ENCODE measurements at places on chromosomes 12 and 14.
A peak's percentile ranks its signal among the peaks of the same experiment; 100 is the strongest.

DNA sequence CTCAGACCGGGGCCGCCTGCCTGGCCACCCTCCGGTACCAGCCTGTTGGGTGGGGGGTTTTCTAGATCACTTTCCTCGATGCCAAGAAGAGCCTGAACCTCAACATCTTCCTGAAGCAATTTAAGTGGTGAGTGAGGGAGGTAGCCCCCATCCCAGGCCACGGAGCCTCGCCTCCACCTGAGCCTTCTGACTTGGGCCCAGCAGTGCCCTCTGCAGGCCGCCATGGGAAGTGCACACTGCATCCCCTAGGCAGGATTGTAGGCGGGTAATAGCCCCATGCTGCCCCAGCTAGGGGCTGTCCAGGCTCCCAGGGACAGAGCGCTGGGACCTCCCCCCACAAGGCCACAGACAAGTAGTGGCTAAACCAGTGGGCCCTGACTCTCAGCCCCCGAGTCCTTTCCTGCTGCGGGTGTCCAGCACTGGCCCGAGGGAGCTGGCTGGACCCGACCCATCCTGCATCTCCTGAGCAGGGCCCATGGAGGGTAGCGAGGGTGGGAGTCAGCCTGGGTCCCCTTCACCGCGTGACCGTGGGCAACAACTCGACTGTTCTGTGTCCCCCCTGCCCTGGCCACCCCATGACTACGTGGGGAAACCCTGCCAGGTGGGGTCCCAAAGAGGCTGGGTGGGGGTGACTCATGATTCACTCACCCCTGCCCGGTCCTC is 15.3 kb upstream of the ADSS1 start:
- DNase-seq: peak; percentile 67

GRCh38 chr14:52640137-52640536 is 55.2 kb downstream of the ERO1A start:
- DNase-seq: no peak

DNA sequence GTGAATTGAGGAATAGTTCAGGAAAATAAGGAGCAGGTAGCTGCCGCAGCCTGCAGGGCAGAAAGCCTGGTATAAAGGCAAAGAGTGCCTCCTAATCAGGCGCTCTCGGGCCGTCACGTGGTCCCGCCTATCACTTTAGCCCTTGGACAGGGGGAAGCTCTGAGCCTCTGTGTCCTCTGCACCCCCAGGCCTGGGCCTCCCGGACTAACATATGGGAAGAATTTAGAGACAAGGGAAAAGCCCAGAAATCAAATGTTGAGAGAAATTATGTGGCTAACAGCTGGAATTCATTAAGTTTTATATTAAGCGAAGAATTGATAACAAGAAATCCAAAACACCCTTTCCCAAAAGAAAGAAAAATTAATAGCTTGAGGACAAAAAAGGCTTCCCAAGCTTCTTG is 417.7 kb downstream of the ATP23 start:
- DNase-seq: no peak

- DNase-seq: peak; percentile 28
These were observed 51.3 kb downstream of the IFNG-AS1 start for GRCh38 chr12:68040450-68041075.

- no peak for DNase-seq
These were observed 3.7 kb downstream of the CLEC4A start for GRCh38 chr12:8127138-8127537.

DNA sequence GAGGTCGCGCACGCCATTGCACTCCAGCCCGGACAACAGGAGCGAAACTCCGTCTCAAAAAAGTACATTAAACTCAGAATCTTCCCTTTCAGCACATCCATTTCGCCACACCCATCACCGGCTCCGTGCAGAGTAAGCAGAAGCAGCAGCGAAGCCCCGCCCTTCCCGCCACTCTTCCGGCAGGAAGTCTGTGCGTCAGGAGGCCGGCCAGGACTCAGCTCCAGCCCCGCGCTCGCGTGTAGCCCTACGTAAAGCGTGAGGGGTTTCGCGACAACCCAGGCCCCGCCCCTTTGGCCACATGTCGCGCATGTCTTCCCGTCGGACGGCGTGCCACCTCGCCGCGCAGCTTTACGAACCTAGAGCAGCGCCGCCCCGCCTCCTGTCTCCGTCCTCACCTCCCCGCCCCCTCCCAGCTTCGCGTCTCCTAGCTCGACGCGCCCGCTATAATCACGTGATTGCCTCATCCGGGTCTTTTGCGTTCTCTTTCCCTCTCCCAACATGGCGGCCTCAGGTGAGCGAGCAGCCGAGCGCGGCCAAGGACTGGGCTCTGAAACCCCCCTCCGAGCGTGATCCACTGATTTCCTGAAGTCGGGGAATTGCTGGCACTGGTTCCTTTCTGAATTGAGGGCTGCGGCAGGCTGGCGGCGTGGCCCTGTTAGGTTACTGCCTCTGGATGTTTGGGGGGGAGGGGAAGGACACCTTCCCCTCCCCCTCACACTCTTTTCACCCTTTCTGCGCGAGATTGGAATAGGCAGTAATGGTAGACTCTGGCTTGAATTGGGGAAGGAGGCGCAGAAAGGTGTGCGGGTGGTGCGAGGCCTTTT is at the start of gene EIF4B:
Gene EIF4B, plus strand, starts transcription at position 471 of the 824 bp plus-strand sequence. Its CDS starts 28 bp downstream, at position 499.
- peak; percentile 100 for DNase-seq

- DNase-seq: no peak
These were observed 8.4 kb upstream of the ITGB7 start for GRCh38 chr12:53215497-53215896.

DNA sequence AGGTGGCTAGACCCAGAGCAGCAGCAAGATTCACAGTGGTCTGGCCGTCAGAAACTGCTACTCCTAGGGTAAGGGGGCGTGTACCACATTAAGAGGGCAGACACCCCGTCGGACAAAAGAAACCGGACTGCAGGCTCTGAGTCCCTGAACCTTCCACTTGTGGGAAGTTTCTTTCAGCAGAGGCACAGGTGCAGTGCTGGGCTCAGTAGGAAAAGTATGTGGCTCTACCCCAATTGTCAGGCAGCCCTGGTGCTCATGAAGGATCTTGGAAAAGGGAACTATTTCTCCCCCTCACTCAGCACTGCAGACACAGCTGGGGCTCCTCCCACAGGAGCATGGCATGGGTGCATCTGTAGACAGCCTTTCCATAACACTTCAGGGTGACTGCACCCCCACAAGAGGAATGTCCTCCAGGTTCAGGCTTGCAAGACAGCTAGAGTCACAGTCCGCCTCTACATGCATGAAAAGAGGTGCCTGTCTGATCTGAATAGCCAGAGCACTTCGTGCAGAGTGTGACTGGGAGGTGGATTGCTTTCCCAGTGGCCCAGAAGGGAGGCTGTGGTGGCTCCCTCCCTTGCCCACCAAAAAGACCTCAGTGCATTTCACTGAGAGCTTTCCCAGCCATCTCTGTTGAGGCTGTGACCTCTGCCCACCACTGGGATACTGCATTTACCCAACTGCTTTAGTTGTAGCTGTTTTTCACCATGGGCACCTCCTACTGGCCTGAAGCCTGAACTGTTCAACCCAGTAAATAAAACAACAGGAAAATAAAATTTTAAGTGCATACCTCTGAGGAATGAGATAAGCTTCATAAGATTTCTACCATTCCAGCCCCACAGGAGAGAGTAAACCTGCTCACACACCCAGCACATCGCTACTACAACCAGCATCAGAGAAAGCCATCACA is 14.2 kb downstream of the CEP128 start:
- DNase-seq: no peak

DNA sequence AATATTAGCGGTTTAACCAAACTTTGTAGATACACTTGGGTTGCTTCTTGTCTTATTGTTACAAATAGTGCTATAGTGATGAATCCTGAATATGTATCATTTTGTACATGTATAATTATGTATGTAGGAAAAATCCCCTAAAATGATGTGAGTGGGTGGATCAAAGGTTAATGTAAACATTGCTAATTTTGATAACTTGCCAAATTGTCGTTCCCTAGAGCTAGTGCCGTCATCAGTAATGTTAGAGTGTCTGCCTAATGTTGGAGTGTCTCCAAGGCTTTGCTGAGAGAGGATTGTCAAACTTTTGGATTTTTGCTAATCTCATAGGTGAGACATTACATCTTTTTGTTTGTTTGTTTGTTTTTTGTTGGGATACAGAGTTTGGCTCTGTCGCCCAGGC is 44.4 kb downstream of the AEBP2 start:
- no peak for DNase-seq

DNA sequence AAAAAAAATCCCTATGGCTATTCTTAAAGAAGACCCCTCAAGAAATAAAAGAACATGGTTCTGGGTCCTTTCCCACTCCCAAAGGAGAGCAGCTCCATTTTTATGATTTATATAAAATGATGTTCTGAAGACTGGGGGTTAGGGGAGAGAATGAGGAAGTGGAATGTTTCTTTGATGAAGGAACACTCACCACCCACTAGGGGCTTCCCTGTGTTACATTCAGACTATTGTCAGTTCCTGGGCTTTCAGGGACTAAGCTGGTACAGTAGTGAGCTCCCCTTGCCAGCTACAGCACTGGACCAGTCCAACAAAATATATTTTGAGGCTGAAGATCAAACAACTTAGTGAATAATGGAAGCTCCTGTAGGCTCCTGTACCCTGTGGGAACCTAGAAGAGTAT is 98.9 kb downstream of the HMGA2 start:
- DNase-seq: no peak

DNA sequence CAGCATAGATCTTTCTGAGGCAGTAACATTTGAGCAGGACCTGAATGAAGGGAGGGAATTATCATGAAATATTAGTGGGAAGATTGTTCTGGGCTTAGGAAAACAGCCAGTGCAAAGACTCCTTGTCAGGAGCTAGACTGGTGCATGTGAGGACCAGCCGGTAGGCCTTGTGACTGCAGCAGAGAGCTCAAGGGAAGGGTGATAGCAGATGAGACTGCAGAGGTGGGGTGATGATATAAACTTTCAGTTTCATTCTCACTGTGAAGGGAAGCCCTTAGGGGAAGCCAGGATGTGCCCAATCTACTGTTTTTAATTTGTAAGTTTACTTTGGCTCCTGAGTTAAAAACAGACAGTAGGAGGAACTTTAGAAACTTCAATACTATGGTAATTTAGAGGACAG is 12.4 kb downstream of the IL22 start:
- DNase-seq: no peak

DNA sequence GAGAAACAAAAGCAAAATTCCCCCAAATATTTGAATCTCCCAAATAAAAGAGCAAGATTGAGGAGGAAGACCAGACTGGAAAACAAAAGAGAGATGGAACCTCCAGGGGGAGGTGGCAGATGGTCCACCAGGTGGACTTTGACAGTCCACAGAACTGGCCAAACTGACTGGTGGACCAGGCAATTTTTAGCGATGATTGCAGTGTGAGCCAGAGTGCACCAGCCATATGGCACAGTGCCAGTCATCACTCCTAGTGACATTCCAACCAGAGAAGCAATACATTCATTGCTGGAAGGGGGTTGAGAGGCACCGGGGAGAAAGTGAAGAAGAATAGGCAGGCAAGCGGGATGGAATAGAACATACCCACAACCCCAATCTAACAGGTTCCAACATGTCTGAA is 182.9 kb downstream of the EXOC5 start:
- DNase-seq: no peak

GRCh38 chr14:103184046-103184445 is 60.8 kb downstream of the TNFAIP2 start:
- DNase-seq: no peak

GRCh38 chr12:66065641-66066136 is 64.9 kb downstream of the LLPH start:
- no peak for DNase-seq

DNA sequence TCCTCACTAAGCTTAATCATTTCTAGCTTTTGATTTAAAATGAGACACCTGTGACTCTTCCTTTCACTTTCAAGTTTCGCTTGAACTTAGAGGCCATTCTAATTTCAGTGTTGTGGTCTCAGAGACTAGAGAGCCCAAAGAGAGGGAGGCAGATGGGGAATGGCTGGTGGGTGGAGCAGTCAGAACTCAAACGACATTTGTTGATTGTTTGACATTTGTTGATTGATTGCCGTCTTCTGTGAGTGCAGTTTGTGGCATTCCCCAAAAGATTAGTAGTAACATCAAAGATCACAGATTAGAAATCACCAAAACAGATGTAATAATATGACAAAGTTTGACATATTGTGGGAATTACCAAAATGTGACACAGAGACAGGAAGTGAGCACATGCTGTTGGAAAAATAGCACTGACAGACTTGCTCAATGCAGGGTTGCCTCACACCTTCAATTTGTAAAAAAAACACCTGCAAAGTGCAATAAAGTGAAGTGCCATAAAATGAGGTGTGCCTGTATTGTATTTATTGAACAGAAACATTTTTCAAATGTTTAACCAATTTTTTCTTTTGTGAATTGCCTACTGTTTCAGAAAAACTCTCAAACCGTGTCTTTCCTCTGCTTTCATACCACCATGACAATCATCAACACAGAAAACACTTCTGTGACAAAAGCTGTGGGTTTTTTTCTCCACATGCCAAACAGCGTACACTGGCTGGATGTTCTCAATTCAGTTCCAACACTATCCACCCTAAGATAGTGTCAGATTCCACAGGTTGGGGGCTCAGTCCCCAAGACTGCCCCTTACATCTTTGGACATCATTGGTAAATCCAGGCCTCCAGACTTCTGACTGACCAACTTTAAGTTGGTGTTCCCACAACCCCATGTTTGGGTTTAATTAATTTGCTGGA is 376.3 kb upstream of the RGS6 start:
- DNase-seq: no peak

- DNase-seq: no peak
These were observed 68.8 kb downstream of the DRAM1 start for GRCh38 chr12:101946233-101946611.

DNA sequence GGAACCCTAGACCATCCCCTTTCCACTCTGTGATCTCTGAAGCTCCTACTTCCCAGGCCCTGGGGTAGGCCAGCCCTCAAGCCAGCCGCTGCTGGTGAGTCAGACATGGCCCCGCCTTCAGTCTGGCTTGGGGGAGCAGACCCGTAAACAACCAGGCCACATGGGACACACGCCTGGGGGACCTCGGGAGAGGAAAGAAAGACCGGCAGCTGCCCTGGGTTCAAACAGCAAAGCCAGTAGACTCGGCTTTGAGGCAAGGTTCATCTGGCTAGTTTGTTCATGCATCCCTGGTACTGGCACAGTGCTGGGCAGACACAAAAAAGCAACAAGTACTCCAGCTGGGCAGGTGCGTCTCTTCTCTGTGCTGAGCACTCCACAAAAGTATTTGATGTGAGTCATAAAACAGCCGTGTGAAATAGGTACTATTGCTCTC is 101.9 kb downstream of the SETD3 start:
- no peak for DNase-seq

DNA sequence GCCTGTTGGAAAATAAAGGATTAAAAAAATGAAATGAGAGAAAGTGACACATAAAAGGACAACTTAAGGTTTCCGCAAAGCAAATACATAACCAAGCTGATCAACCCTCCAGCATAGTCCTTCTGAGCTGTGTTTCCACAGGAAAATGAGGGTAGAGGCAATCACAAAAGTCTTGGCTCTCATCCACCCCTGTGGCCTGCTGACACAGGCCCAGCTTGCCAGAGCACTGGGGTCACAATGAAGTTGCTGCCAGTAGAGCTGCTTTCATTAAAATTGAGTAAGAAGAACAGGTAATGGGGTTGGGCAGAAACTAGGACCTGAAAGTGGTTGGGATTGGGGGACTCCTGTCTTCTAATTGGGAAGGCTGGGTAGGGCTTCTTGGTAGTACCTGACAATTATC is 65.9 kb downstream of the RERG start:
- DNase-seq: no peak
